Activated naive CD4-positive, alpha-beta T cell treated with Interleukin-2 at 50 U/mL for 16 hours (primary cell): ENCODE measurements at places on chromosomes 2 and 18.
A peak's percentile ranks its signal among the peaks of the same experiment; 100 is the strongest.

GRCh38 chr2:27638709-27639108, 9.9 kb downstream of the GPN1 start:
- DNase-seq, result no peak

DNA sequence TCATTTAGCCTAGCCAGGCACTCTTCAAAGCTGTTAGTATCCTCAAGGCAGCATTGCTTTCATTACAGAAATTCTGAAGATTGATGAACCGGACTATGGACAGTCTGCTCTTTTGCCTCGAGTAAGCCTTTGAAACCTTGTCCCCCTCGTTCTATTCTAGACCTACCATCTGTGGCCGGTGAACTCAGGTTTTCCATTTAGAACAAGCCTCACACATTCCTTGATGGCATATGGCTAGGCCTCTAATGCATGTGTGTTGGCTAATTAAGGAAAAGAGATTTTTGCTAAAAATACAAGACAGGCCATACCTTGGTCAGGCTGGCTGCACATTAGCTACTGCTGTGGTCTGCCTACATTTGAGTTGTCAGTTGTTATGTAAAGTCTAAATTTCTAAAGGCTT, 111.8 kb downstream of the CERS6 start:
- no peak for DNase-seq

DNA sequence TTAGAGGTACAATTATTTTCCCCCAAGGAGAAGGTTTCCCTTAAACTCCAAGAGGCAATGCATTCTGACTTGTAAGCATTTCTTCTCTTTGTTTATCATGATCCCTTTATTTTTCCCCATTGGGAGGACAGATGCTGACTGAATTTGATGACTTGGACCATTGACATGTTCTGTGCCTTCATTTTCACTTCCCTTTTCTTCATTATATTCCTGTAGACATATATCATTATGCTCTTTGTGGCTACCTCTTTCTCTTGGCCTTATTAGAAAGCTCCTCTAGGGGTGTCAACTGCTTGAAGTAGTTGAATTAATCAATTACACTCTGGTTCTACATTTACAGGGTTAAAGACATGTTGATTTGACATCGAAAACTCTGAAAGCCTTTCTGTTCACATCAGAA, 330.0 kb upstream of the DCC start:
- no peak for DNase-seq

DNA sequence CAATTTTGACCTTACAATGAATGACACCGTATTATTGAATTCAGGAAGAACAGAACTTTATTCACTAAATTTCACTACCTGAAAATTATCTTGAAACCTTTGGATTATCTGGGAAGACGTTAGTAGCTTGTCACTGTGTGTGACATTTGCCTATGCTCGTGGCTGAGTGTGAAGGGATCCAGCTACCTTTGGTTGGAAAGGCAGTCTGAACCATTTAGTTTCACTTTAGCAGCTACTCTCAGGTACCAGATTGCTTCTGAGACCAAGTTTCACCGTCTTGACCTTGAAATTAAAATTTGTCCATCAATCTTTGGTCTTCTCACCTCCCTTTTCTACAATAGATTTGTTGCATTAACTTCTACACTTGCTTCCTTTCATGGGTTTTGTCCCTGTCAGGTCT, 637.5 kb downstream of the MBD2 start:
- no peak for DNase-seq

DNA sequence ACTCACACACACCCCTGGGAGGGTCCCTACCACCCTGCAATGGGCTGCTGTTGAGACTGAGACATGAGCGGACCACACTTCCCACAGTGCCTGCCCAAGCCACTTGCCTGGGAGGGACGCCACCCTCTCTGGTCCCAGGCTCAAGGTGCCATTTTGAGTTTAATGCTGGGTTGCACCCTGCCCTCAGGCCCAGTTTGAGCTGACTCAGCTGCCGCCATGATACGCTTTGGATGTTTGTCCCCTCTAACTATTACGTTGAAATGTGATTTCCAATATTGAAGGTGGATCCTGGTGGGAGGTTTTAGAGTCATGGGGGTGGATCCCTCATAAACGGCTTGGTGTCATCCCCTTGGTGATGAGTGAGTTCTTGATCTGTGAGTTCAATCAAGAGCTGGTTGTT, 76.4 kb upstream of the DYNC1I2 start:
- no peak for DNase-seq

- no peak for DNase-seq
Observed at GRCh38 chr2:187658952-187659525, 104.8 kb upstream of the TFPI start.

- no peak for DNase-seq
Observed at GRCh38 chr18:49076654-49077166, 125.9 kb upstream of the SMAD7 start.

DNA sequence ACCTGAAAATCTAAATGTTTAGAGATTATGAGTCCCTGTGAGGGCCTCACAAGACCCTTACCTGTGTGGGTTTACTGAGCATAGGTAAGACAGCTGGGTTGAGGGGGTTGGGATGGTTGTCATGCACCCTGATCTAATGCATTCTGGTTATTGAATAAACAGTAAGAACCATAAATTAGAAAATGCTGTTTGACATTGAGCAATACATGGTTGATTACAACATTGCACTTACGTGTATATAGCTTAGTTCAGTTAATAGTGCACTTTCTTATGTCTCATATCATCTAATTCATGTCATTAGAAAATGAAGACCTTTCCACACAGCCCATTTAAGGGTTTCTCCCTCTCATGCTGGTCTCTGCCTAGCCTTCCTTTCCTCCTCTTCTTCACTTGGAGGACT, 253.5 kb upstream of the ATP5MC3 start:
- DNase-seq, result no peak

GRCh38 chr2:81542119-81542518, 1237.6 kb upstream of the LRRTM1 start:
- DNase-seq, result no peak

DNA sequence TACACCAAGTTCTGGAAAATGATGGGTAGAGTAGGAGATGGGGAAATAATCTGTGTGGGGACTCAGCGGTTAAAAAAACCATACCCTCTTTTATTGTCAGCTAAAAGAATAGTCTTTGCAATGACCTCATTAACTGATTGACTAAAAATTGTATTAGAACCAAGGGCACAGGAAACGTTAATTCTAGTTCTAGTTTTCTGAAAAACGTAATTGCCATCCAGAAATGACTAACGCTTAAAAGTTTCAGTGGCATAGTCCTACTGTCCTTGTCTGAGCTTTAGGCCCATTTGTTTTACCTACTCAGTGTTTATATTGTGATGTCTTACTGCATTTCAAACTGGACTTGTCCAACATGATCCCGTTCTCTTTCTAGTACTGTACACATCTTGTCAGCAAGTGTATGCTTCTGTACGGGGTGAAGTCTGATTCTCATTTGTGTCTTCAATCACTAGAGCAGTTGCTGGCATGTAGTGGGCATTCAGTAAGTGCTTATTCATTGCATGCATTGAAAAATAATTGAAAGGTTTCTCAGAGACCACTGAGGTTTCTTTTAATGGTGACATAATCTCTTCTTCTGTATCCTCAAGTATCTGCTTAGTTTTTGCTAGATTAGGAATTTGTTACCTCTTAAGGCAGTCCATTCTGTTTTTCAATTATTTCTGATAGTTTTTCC, 81.5 kb downstream of the ZNF407 start:
- DNase-seq, result no peak

- DNase-seq, result peak; percentile 83
Observed at GRCh38 chr2:96163768-96164429, 18.7 kb upstream of the DUSP2 start.

GRCh38 chr2:150389447-150389846, 98.0 kb downstream of the RND3 start:
- DNase-seq, result no peak

GRCh38 chr18:55370936-55371335, 217.1 kb downstream of the TCF4 start:
- no peak for DNase-seq

DNA sequence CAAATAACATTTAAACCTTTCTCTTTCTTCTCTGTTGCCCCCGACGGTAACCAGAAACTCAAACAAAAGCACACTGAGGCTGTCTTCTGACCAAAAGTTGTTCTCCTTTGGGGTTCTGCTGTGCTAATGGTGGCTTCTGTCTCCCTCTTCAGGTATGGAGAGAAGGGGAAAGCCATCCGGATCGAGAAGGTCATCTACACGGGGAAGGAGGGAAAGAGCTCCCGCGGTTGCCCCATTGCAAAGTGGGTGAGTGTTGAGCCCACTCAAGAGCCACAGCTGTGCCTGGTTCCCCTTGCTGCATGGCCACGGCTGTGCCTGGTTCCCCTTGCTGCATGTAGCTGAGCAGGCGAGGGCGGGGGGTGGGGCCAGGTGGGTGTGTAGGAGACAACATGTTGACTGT, 67.4 kb downstream of the BOLA3 start:
- no peak for DNase-seq

- DNase-seq, result no peak
Observed at GRCh38 chr18:56089612-56090258, 501.7 kb upstream of the TCF4 start.

DNA sequence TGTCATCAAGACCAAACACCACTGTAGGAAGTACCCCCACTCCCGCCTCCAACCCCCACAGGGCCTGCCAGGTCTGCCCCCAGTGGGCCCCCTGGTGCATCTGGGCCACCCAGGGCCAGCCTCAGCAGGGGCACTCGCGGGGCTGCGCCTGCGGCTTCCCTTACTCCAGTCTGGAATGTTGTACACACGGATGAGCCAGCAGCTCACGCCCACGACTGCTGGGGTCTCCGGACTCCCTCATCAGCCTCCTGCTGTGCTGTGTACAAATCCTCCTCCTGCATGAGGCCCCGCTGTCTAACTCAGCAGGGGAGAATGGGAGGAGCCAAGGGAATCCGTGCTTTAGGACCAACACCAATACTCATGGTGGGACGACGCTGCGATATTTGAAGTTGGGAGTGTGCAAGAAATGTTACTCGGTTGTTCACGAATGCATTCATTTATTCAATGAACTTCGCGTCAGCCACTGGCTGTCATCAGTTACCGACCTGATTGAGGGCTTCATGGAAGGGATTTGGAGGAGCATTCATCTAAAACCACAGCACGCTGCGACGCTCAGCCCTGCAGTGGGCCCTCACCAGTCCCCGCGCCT, 654 bp upstream of the ASB1 start:
- DNase-seq, result no peak

DNA sequence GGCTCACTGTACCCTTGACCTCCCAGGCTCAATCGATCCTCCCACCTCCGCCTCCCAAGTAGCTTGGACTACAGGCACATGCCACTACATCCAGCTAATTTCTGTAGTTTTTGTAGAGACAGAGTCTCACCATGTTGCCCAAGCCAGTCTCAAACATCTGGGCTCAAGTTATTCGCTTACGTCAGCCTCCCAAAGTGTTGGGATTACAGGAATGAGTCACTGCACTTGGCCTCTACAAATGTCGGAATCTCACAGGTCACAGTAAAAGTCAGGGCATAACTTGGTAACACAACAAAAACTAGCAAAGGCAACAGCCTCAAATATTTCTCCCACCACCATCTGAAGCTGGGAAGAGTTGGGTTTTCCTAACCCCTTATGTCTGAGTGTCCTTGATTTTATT, 25.3 kb downstream of the SCG2 start:
- DNase-seq, result no peak

DNA sequence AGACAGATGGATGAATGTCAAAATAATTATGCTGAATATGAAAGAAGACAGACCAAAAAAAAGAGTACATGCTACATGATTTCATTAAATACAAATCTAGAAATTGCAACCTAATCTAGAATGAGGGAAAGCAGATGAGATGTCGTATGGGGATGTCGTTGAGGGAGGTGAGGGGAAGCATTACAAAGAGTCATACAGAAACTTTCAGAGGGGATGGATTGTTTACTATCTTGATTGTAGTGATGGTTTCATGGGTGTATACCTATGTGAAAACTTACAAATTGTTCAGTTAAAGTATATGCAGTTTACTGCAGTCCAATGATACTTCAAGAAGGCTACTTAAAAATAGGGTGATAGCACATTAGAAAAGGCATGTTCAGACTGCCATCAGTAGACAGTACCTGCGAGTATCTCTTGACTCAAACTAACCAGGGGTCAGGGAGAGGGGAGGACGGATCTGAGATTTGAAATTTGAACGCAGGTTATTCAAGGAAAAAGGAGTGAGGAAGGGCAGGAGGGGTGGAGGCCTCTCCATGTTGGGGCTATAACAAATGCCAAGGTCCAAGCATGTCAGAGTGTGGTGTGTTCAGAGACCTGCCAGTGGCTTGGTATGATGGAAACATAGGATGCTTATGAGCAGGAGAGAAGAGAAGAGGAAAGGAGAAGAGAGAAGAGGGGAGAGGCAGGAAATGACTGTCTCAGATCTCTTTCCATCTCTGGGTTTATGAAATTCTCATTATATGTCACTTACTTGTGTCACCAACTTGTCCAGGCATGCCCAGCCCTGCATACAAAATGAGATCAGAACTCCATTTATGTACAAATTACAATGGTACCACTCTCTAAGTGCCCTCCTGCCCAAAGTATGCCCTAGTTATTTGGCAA, 257.3 kb upstream of the CXCR4 start:
- no peak for DNase-seq

DNA sequence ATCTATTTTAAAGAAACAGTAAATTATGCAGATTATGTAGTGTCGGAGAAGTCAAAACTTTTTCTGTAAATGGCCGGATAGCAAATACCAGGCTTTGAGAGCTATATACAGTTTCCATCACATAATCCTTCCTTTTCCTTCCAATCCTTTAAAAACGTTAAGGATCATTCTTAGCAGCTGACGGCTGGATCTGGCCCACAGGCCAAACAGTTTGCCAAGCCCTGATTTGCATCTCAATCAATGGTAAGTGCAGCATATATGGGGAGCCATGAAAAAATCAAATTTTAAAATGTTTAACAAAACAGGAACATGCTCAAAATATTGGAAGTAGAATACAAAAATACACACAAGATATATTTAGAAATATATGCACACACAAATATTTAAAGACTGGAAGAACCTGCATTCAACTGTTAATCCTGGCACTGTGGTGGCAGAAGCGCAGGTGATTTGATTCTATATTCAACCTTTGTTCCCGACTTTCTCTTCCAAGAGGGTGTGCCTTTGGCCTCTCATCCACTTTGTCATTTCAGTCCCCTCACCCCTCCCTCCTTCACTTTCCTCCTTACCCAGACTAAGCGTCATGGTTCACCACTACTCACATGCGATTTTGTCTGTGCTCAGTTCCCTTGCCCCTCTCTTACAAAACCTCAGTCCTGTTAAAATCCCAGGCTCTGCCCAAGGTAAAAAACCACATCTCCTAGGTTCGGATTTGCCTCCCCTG, 27.3 kb downstream of the NDUFA10 start:
- DNase-seq, result no peak

GRCh38 chr18:10840743-10841142, 308.6 kb downstream of the PIEZO2 start:
- no peak for DNase-seq

DNA sequence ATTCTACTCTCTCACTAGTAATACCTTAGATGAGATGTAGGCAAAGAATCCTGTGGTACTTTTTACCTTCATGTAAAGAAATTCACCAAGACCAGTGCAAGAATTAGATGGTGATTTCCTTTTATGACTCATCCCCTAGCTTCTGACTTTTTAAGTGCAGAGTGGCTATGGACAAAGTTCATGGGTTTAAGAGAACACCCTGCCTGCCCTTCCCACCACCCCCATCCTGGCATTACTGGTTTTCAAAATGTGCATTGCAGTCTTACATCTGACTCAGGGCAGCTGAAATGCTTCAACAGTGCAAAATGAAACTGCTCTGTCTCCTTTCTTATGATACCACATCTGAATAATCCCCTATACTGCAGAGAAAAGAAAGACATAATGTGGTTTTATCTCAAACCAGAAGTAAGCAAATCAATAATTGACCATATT, 22.6 kb downstream of the MAIP1 start:
- DNase-seq, result peak; percentile 31

- DNase-seq, result no peak
Observed at GRCh38 chr2:185384822-185385560, 353.6 kb upstream of the FSIP2 start.
